ENCODE measurements at places on chromosomes 4 and X. TPM values are rescaled to one million over a fixed set of nuclear protein-coding genes. Genes with fewer than 3 reads are reported as not detected.

The PNMA3 gene
- total RNA-seq, result not detected

DNA sequence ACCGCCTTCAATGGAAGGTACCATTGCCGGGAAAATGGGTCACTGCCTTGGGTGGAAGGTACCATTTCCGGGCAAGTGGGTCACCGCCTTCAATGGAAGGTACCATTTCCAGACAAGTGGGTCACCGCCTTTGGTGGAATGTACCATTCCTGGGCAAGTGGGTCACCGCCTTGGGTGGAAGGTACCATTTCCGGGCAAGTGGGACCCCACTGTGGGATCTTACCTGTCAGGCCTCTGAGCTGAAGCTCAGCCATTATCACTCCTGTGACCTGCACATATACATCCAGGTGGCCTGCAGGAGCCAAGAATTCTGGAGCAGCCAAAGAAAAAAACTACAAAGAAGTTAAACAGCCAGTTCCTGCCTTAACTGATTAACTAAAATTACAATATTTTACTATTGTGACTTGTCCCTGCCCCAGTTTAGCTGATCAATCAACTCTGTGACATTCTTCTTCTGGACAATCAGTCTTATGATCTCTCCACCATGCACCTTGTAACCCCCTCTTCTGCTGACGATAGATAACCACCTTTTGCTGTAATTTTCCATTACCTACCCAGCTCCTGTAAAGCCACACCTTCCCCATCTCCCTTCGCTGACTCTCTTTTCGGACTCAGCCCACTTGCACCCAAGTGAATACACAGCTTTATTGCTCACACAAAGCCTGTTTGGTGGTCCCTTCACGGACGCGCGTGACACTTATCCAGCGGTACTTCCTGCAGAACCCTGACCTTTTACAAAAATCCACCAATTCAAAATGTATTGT, 313.2 kb downstream of the DHRSX start:
- DNase-seq, result no peak

The RASGEF1B gene
- not detected for total RNA-seq

- DNase-seq, result peak; percentile 96
Measured at GRCh38 chr4:74659576-74660411, 134.5 kb downstream of the BTC start.

- no peak for DNase-seq
Measured at GRCh38 chrX:96834137-96834536, 49.6 kb upstream of the RPA4 start.

DNA sequence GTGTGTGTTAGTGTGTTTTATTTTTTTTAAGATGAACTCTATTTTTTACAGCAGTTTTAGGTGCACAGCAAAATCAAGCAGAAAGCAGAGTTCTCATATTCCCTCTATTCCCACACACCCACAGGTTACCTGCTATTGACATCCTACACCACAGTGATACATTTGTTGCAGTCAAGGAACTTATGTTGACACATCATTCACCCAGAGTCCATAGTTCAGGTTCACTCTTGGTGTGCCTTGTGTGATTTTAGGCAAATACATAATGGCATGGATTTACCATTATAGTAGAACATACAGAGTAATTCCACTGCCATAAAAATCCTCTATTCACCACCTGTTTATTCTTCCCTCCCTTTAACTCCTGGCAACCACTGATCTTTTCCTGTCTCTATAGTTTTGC, 28.7 kb downstream of the DIAPH2 start:
- DNase-seq, result no peak

The RELL1 gene
- total RNA-seq, result 42.5 TPM

DNA sequence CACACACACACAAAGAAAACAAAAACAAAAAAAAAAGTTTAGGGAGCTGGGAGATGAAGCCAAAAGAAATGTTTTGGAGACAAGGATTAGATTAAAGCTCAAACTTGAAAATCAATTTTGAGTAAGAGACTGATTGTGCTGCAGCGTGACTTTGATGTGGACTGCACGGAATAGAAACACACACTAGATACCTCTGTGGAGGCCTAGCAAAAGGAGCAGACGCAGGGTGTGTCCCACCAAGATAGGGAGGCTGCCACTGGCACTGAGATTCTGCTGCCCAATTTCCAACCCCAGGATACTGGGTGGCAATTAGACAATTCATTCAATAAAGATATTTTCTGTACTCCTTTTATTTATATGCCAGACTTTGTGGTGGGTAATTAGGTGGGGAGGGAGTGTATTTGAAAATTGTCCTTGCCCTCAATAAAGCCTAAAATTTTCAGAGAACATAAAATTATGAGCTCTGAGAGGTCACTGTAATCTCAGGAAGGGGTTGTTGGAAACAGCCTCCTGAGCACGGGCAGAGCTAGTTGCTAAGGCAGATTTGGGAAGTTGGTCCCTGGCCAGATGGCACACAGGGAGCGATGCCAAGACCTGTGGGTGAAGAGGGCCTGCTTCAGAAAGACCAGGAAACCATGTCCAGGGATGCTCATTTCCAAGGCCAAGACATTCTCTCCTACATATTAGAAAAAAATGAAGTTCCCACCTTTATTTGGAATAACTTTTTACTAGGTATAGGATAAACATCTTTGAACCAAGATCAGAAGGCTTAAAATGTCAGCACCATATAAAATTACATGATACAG, 1.9 kb upstream of the PPP3CA start:
- DNase-seq, result peak; percentile 35

The H2BW2 gene
- not detected for total RNA-seq

DNA sequence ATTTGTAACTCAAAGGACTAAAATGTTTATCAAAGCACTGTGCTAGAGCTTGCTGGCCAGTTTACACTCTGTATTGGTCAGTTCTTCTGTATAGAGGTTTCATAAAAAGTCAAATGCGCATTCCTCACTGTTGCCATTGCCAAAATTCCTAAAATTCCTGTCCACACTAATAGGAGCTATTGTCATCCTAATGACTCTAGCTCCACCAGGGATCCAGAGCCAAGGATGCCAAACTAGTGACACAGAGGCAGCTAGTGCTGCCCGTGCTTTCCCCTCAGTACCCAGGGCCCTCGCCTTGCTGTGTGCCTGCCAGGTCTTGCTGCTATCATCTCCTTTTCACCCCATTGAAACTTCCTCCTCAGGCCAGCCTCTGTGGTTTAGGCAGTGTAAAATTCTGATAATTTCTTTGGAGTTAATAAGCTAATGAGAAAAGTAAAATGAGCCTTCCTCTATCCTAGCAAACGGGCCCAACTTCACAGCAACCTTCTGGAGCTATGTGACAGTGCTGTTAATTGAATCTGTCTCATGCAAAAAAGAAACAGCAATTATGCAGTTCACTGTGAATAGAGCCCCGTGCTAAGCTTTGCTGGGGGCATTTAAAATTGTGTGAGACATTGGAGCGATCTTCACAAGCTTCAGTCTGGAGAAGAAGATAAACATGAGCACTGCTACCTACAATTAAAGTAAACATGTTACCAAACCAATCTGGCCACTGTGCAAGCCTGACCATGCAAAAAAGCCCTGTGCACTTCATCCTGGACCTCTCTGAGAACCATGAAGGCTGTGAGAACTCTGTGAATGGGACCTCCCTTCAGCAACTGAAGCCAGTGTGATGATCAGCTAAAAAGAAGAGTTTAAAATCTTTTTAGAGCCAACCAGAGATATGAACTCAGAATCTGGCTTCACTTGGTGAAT, 43.1 kb upstream of the FGF2 start:
- DNase-seq, result peak; percentile 96

The FRG2 gene
- total RNA-seq, result not detected

The MAGEA10 gene
- not detected for total RNA-seq

DNA sequence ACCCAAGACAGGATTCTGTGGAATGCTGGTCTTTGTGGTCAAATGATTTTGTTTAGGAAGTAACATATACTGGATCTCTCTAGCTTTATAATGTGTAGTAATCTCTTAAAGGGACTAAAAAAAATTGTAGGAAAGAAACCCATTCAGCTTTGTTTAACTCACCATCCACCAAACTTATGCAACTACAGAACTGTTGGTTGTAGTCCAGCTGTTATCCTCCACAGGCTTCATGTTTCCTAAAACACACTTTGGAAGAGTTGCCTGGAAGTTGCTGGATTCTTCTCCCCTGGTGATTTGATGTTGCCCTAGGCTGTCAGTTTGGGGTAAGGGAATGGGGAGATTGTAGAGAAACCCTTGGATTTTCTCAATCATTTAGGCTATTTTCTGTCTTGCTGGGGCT, 89.3 kb downstream of the RLIM start:
- no peak for DNase-seq

GRCh38 chrX:50704360-50704759, 109.6 kb downstream of the SHROOM4 start:
- DNase-seq, result peak; percentile 34

DNA sequence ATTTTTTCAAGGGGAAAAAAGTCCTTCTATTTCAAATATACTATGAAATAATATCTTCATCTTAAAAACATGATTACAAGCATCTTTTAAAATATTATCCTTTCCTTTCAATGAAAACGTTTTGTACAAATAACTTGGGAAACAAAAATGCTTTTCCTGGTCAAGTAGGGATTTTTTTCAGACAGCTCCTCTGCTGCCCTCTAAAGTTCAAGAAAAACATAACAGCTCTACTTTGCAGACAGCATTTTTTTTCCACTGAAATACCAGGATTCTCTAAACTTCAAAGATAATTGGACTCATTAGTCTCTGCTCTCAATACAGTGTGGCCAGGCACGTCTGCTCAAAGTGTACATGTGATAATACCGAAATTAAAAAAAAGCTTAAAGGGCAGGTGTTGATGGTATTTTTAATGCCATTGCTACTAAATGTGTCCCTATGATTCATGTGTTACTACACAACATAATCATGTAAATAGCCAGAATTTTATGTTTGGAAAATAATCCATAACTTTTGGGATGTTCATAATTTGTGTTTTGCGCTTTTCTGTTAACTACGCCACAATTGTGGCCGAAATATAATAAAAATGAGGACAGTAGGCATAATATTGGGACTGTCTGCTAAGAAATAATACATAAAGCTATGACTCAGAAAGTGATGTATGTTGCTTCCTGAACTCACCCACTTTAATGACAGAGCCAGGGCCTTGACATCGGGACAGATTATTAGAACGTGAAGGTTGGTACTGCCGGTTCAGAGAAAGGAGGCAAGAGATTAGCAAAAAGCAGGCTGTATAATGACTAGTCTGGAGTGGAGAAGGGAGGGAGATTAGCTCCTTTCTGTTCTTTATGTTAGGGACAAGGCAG, 478.9 kb downstream of the KCNIP4 start:
- DNase-seq, result peak; percentile 51

The WDR45 gene
- total RNA-seq, result 78.5 TPM

The TTC29 gene
- total RNA-seq, result not detected

DNA sequence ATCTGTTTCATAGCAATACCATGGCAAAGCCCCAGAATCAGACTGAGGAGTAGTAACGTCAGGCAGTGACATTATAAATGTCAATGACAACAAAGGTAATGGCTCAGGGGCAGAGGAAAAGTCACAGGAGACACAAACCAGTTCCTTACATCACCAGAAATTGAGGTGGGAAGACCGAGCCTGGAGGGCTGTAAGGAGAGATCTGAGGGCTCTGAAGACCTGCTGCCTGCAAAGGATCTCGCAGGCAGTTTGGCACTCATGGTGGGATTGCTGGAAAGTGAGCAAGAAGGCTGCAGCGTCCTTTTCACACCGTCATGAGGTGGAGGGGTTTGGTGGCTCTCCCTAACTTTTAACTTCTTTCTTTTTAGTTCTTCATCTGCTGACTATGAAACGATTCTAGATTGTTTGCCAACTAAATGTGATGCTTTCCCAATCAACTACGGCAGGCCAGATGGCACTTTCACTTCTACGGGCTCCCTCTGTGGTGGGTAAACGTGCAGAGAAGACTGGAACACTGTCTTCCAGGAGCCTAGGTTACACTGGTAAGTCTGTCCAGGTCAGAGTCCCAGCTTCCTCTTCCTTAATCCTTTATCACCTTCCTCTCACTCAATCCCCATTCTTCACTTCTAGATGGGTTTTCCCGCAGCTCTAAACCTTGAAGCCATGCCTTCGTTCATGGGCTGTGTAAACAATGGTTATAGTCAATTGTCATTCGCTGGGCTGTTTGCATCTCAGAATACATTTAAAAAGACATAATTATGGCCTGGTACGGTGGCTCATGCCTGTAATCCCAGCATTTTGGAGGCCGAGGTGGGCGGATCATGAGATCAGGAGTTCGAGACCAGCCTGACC, 58.2 kb downstream of the TBC1D9 start:
- no peak for DNase-seq

The MAGEE2 gene
- not detected for total RNA-seq

The PAGE5 gene
- not detected for total RNA-seq

DNA sequence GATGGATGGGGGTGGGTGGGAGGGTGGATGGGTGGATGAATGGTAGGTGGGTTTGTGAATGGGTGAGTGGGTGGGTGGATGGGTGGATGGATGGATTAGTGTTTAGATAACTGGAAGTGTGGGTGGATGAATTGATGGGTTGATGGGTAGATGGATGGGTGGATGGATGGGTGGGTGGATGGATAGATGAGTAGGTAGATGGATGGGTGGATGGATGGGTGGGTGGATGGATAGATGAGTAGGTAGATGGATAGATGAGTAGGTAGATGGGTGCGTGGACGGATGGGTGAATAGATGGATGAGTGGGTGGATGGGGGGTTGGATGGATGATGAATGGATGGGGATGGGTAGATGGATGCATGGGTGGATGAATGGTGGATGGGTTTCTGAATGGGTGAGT, 20.3 kb upstream of the ASMTL start:
- no peak for DNase-seq

The ADH7 gene
- not detected for total RNA-seq

DNA sequence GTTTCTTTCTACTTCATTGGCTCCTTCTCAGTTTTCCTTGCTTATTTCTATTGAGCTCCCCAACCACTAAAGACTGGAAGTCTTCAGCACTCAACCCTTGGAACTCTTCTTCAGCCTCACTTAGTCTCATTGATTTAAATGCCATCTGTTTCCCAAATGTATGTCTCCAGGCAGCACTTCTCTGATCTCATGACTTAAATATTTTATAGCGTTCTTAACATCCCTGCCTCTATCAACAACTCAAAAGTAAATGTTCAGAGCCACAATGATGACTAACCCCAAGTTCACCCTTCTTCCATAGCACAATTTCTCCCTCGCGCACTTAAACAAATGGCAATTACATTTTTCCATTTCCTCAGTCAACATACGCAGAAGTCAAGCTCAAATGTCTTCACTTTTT, 1393.3 kb downstream of the ARAP2 start:
- DNase-seq, result no peak

Measured in GM23248 (cell line).